SK-N-SH (cell line): ENCODE measurements at places on chromosomes 4 and X. TPM values are rescaled to one million over a fixed set of nuclear protein-coding genes. Genes with fewer than 3 reads are reported as not detected.

- no peaks in the 10 kb centered on the region for H3K4me1 ChIP-seq
- no peak overlapping the region for H3K27ac ChIP-seq
- no peaks in the 10 kb centered on the region for H3K27me3 ChIP-seq
- no peak overlapping the region for H3K4me3 ChIP-seq
- no peak for DNase-seq
These were observed 205.0 kb upstream of the HAND2 start for GRCh38 chr4:173735049-173735448.

GRCh38 chr4:141021397-141022110, 111.7 kb downstream of the RNF150 start:
- H3K27me3 ChIP-seq = no peaks in the 10 kb centered on the region
- no peak overlapping the region for H3K4me3 ChIP-seq
- H3K4me1 ChIP-seq = peaks cover 28% of the 10 kb centered on the region
- H3K36me3 ChIP-seq = no peaks in the 10 kb centered on the region; the same call in 1 of the 2 replicates

The AKAP4 gene
- polyA plus RNA-seq = not detected in 2 replicates

The MAGEB18 gene
- not detected in 2 replicates for polyA plus RNA-seq

The NLGN4X gene
- 0.05 and 0.31 TPM in 2 replicates for polyA plus RNA-seq

DNA sequence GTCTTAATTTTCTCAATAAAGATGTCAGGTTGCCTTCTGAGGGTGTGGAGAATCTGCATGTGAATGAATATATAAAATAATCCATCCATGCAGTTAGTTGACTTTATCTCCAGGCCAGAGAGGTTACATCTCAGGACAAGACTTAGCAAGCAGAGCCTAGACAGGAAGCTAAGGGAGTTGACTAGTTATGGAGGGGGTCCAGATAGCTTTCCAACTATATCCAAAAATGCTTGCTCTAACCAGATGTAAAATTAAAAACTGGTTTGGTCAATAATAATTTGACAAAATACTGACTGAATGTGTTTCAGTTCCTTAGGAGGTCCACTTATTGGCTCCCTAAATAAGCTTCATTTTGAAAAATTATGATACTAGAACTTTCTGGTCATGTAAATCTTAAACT, 101.4 kb downstream of the PAPSS1 start:
- H3K36me3 ChIP-seq = peaks cover 21% of the 10 kb centered on the region
- peaks cover 19% of the 10 kb centered on the region; the same call in 1 of the 2 replicates for H3K4me1 ChIP-seq
- peak overlapping the region; percentile 74 for H3K27ac ChIP-seq
- no peak for DNase-seq

The HTN3 gene
- not detected in 2 replicates for polyA plus RNA-seq

The AKAP14 gene
- polyA plus RNA-seq = 0.16 and 0.23 TPM in 2 replicates

GRCh38 chrX:8433109-8434062, 31.2 kb upstream of the VCX3B start:
- no peaks in the 10 kb centered on the region for H3K27me3 ChIP-seq
- DNase-seq = no peak
- no peaks in the 10 kb centered on the region for H3K36me3 ChIP-seq
- no peak overlapping the region for H3K4me3 ChIP-seq
- H3K4me1 ChIP-seq = no peaks in the 10 kb centered on the region

The PAK3 gene
- polyA plus RNA-seq = 0.23 and 0.63 TPM in 2 replicates

The NR0B1 gene
- polyA plus RNA-seq = 2.2 and 2.3 TPM in 2 replicates

DNA sequence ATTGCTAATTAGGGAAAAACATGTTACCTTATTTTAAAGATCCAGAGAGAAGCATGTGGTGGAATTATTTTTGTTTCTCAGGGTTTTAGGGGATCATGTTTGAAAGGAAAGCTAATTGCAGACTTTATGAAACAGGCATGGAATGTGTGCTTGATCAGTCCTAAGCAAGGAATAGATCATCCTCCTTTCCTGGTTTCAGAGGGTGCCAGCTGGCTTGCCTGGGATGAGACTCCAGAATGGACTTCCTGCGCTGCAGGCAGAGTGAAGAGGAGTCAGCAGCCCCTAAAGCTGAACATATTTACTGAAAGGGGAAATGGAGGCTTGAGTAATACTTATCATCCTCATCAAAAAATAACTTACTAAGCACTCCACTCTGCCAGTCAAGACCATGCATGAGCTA, 13.3 kb downstream of the FGF5 start:
- H3K4me3 ChIP-seq = 0 out of 2 replicates have a peak overlapping the region, but pooled peaks have one; percentile 7
- no peaks in the 10 kb centered on the region for H3K27me3 ChIP-seq
- peak overlapping the region; percentile 41 for H3K27ac ChIP-seq
- H3K36me3 ChIP-seq = peaks cover 94% of the 10 kb centered on the region
